ENCODE measurements at places on chromosomes 5 and 9.

DNA sequence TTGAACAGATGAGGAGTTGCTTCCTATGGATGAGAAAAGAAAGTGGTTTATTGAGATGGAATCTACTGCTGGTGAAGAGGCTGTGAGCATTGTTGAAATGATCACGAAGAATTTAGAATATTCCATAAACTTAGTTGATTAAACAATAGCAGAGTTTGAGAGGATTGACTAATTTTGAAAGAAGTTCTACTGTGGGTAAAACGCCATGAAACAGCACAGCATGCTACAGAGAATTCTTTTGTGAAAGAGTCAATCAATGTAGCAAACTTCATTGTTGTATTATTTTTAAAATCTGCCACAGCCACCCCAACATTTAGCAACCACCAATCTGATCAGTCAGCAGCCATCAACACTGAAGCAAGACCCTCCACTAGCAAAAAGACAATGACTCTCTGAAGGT lies 309.1 kb downstream of the SPOCK1 start:
- no peak for DNase-seq

DNA sequence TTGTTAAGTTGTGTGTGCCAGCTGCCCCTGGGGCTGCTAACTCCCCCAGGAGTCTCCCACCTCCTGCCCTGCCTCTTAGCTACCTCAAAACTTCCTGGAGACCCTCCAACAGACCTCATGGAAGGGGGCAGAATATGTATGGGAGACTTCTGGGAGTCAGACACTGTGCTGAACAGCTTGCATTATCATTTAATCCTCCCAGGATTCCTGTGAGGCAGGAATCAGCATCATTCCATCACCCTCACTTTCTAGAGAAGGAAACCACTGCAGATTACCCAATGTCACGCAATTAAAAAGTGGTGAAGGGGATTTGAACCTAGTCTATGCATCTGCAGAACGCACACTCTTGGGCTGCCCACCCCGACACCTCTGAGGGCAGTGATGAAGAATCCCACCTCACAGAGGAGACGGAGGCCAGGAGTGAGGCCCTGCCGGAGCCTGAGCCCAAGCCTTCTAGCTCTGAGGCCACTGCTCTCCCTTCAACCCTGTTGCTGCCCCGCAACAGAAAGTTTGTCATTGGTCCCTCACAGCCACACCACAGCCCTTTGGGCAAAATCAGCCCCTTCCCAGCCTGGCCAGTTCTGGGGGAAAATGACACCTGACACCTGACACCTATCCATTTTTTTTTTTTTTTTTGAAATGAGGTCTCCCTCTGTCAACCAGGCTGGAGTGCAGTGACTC lies 30.3 kb upstream of the IL17B start:
- DNase-seq, result no peak

GRCh38 chr5:5628866-5629606 lies 206.6 kb downstream of the ICE1 start:
- DNase-seq, result no peak

DNA sequence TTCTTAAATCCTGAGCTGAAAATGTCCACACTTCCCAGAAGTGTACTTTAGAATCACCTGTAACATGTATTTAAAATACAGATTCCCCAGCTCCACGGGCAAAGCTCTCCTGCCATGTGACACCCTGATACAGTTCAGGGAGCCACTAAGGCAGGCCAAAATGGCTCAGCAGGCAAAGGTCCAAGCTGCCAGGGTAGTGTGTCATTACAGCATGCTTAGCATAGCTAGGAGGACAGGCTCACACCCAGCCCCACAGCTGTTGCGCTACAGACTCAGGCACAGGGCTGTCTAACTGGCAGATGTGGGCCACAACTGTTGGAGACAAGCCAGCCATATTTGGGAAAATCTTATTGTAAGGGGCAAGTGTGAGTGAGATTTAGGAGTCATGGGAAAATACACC lies 73.0 kb downstream of the C9orf85 start:
- DNase-seq, result no peak

- DNase-seq, result no peak
Observed at GRCh38 chr9:133823189-133824105, 85.3 kb upstream of the SARDH start.

DNA sequence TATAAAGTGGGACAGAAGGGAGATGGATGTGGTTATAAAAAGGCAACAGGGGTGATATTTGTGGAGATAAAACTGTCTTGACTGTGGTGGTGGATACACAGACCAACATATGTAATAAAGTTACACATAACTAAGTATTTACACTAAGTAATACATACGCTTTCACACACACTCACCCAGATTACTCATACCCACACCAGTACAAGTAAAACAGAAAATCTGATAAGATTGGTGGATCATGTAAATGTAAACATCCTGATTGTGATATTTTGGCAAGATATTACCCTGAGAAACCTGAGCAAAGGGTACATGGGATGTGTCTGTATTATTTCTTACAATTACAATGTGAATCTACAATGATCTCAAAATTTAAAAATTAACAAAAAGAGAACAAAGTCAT lies 53.3 kb upstream of the SLIT3 start:
- no peak for DNase-seq

DNA sequence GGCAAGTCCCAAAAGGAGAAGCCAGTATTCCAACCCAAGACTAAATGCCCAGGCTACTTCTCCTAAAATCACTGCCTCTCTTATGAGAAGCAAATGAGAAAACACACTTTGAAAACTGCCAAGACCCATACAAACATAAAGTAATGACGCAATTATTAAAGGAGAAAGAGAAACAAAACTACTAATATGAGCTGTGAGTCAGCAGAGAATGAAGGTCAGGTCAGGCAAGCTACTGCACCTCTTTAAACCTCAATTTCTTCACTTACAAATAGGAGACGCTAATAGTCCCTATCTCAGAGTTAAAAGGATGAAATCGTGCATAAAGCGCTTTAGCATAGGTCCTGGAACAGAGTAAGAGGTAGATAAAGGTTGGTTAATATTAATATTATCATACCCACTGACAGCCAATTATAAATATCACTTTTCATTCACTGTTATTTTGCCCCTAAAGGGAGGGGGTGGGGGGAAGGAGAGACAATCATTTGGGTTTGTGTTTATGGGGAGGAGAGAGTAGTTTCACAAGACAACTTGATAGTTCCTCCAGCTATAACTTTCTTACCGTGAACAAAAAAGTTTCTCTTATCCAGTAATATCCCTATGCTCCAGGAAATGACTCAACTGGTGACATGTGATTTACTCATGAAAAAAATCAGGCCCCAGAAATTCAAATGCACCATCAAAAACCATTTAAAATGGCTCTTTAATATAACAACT lies 3.6 kb downstream of the PSMB7 start:
- no peak for DNase-seq

- DNase-seq, result no peak
Observed at GRCh38 chr5:125059255-125060002, 313.0 kb upstream of the ZNF608 start.

DNA sequence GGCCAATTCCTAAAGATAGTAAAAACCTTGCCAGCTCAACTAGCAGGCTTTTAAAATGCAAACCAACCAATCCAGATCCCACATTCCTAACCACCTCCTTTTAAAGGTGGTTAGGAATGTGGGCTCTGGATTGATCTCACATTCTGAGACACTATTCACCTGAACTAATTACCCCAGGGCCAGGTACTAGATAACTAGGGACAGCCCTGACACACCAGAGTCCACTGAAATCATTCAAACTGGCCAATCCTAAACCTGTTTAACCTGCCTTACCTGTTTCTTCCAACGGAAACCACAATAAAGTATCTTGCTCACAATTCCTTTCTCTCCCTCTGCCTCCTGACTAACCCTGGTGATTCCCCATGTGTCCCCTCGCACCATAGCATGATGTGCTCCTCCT lies 168.3 kb upstream of the DMAC1 start:
- no peak for DNase-seq

DNA sequence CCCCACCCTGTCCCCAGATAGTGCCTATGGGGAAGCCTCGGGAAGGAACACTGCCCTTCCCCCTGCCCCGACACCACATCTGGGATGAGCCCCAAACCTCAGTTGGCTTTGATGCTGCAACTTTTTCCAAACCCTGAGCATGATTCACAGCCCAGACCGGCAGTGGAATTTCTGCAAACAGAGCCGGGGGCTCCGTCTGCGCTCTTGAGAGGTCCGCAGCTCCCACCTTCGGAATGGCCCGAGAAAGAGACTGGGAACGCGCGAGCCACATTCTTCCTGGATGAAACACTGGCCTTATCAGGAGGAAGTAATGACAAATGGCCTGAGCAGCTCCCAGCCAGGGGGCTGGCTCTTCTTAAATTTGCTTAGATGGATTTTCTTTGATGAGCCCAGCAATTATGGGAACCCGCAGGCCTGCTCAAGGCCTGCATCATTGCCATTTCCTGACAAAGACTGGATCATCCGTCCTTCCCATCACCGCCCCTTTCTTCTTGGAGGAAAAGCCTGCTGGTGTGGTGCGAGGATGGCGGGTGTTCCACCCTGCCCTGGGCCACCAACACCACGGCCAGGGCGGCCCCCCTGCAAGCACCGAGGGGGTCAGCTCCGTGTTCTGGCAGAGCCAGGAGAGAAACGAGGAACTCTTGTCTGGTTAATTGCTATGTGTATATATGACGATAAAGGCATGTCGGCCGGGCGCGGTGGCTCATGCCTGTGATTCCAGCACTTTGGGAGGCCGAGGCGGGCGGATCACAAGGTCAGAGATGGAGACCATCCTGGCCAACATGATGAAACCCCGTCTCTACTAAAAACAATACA lies 38.8 kb upstream of the COL5A1 start:
- no peak for DNase-seq

GRCh38 chr5:109506556-109506955 lies 96.8 kb upstream of the PJA2 start:
- DNase-seq, result no peak

DNA sequence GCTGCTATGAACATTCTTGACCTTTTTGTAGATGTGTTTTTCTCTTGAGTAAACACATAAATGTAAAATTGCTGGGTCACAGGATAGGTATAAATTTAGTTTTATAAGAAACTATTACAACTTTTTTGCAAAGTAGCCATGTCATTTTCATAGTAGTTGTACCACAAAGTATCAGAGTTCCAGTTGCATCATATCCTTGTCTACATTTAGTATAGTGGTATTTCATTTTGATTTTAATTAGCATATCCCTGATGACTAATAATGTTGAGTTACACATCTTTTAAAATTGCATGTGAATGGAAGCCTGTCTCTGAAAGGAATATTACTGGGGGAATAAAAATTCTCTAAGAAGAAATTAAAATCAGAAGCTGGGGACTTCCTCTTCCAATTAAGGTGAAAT lies 85.4 kb downstream of the TMEM161B start:
- DNase-seq, result no peak

GRCh38 chr5:34718516-34718915 lies 62.4 kb downstream of the RAI14 start:
- DNase-seq, result no peak

- DNase-seq, result no peak
Observed at GRCh38 chr5:177301503-177302165, 1.9 kb downstream of the RAB24 start.

DNA sequence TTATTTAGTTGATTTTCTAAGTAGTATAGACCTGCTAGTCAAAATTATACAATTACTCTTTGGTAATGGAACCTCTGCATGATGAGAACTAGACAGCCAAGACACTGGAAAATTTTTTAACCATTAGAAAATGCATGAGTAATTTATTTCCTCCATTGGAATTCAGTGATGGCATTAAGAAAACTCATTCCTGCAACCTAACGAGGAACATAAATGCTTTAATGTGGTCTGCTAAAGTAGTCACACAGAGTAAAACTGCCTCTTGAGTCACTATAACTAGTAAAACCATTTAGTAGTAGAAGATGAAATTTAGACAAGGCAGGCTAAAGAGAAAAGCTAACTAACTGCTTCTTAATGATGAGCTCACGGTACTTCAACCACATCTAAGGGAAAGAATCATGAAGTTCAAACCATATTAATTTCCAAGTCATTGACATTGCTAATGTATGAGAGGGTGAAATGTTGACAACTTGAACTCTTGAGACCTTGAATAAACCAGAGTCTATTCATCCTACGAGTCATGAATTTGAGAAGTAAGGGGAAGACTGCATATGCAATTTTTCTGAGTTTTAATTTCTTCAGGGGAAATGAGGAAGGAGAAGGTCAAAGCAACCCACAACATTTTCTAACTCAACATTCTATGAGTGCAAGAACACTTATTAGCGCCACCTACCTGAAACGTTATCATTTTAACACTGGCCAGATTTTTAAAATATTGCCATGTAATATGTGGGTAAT lies 74.4 kb downstream of the GLIS3 start:
- DNase-seq, result no peak

- no peak for DNase-seq
Observed at GRCh38 chr5:116442931-116443551, 131.6 kb downstream of the SEMA6A start.

- no peak for DNase-seq
Observed at GRCh38 chr5:28580616-28581015, 1542.2 kb upstream of the CDH9 start.

GRCh38 chr5:137937994-137938750 lies 48.9 kb downstream of the PKD2L2 start:
- DNase-seq, result no peak

- DNase-seq, result peak; percentile 18
Observed at GRCh38 chr5:108521841-108522506, 140.1 kb upstream of the FBXL17 start.

- no peak for DNase-seq
Observed at GRCh38 chr5:16763211-16763610, 146.4 kb upstream of the RETREG1 start.

- no peak for DNase-seq
Observed at GRCh38 chr5:42491699-42492098, 68.5 kb downstream of the GHR start.

DNA sequence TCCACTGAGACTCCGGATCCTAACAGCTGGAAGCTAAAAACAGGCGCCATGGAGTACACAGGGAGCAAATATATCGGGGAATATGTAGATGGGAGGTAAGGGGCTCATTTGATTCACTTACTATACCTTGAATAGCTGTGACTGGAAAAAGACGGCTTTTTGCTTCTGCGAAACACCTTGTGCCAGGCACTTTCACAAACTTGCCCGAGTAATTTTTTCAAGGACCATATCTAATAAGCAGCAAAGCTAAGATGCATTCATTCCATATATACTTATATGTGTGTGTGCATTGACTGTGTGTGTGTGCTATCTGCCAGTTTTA lies 178 bp downstream of the MORN5 start:
- no peak for DNase-seq

GRCh38 chr9:14962193-14962882 lies 52.1 kb upstream of the FREM1 start:
- no peak for DNase-seq

DNA sequence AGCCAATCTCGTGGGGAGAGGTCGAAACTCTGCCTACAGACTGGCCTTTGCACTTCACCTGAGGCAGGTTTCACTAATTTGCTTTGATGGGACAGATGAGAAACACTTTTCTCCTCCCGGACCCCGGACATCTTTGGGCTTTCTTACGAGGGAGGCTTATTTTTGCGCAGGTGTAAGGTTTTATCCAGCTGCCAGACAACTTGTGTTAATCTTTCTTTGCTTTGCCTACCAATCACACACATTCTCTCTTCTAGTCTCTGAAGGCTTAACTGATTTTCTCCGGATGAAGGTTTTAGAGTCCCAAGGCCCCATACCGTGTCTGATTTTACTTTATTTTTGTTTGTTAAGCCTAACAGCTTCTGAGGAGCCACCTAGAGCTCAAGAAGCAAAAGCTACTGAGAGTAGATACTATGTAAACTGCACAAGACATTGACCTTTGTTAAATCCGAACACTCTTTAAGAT lies 436 bp upstream of the EMB start:
- no peak for DNase-seq

- no peak for DNase-seq
Observed at GRCh38 chr5:125190232-125191087, 444.0 kb upstream of the ZNF608 start.

GRCh38 chr5:115271295-115272050 lies 8.8 kb upstream of the PGGT1B start:
- DNase-seq, result no peak

GRCh38 chr9:69339620-69340019 lies 14.6 kb downstream of the ENTREP1 start:
- no peak for DNase-seq

Data from Ammon's horn (tissue), 1 donor.